Hepatic stellate cell (primary cell): ENCODE measurements at places on chromosomes 11 and 22.
A peak's percentile ranks its signal among the peaks of the same experiment; 100 is the strongest.

- DNase-seq = peak; percentile 49
These were observed at the start of gene GSTT4 for GRCh38 chr22:24005201-24005600. GSTT4 (minus strand) TSS chr22:24005453; CDS start chr22:24005356, 97 bp downstream.

- DNase-seq = no peak
These were observed 187.6 kb upstream of the NECTIN1 start for GRCh38 chr11:119916568-119916967.

- DNase-seq = peak; percentile 68
These were observed 9.2 kb upstream of the CELSR1 start for GRCh38 chr22:46546466-46547178.

DNA sequence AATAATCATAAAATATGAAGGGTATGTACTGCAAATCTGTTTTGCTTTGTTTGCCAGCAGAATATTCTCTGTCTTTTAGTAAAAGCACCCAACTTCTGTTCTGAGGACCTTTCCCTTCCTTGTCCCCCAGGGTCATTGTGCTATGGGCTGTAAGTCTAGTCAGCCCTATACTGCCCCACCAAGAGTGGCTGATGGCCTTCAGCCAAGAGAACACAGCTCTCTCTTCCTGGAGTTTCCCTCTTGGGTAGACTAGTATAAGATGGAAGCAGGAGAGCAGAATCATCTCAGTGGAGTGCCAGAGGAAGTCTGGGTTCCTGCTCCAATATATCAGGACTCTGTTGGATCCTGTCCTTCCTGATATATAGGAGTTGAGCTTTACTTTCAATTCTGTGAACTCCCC is 29.0 kb downstream of the MMP13 start:
- DNase-seq = no peak

DNA sequence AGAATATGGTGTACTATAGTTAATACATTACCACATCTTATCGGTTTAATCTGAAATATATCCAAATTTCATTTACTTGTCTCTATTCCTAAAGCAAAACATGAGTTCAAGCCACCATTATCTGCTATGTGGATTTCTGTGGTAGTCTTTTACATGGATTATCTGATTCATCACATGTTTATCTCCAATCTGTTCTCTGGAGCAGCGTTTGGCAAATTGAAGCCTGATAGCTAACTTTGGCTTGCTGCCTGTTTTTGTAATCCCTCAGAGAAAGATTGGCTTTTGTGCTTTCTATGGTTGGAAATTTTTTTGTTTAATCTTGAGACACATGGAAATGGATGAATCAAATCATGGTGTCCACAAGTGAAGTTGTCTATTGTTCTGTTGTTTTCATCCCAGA is 274.3 kb downstream of the JRKL start:
- no peak for DNase-seq

- DNase-seq = no peak
These were observed 69.7 kb downstream of the PARVB start for GRCh38 chr22:44093791-44094190.

DNA sequence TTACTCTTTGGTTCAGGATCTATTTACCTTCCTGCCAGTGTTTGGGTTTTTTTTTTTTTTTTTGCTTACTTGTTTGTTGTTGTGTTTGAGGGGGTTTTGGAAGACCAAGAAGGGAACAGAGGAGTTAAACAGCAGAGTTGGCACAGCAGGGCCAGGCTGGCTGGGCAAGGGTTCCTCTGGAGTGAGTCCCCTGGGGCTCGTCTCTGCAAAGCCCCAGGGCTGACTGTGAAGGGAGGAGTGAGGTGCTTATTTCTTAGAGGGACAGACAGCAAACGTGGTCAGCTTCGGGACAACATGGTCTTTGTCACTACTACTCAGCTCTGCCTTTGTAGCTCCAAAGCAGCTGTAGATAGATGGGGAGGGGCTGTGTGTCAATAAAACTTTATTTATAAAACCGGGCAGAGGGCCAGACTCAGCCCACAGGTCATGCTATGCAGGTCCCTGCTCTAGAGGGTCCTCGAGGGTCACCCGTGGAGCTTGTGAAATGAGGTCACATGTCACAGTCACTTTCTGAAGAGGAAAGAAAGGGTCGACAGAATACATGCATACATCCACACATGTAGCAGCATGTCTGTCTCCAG is 1404.7 kb downstream of the BRD1 start:
- no peak for DNase-seq

GRCh38 chr11:44535191-44535980 is 30.1 kb upstream of the CD82 start:
- DNase-seq = peak; percentile 1

- no peak for DNase-seq
These were observed 61.5 kb upstream of the HMGXB4 start for GRCh38 chr22:35195821-35196220.

DNA sequence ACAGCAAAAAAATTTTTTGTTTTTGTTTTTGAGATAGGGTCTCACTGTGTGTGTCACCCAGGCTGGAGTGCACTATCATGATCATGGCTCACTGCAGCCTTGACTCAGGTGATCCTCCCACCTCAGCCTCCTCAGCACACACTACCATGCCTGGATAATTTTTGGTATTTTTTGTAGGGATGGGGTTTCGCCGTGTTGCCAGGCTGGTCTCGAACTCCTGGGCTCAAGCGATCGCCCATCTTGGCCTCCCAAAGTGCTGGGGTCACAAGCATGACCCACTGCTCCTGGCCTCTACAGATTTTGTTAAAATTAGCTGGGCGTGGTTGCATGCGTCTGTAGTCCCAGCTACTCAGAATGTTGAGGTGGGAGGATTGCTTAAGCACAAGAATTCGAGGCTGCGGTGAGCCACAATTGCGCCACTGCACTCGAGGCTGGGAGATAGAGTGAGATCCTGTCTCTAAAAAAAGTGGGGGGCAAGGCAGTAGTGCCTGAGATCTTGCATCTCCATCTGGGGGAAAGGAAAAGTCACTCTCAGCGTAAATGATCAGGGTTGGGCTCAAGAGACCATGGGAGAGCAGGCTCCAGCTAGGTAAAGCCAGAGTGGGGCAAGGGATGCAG is 10.6 kb upstream of the DGKZ start:
- no peak for DNase-seq

GRCh38 chr11:112903340-112903739 is 57.9 kb upstream of the NCAM1 start:
- DNase-seq = no peak

GRCh38 chr11:34165786-34166555 is 60.5 kb downstream of the NAT10 start:
- no peak for DNase-seq

GRCh38 chr22:35661464-35661863 is 13.2 kb downstream of the APOL6 start:
- no peak for DNase-seq
